ENCODE measurements at places on chromosomes 6 and 20.
A peak's percentile ranks its signal among the peaks of the same experiment; 100 is the strongest.

DNA sequence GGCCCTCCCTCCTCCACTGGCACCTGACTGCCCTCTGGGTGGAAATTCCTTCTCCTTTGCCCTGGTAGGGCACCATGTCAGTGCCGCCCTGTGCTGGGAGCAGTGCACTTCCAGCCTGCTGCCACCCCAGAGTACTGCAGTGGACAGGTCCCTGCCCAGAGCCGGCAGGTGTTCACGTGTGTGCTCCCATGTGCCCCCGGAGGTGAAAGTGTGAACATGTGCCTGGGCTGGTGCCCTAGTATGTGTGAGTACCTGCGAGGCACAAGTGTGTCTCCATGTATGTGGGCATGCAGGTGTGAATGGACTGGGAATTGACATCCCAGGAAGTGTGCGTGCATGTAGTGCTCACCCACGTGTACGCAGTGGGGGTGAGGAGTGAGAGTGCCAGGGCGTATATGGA lies 29.4 kb downstream of the SDCBP2 start:
- DNase-seq, result peak; percentile 60

DNA sequence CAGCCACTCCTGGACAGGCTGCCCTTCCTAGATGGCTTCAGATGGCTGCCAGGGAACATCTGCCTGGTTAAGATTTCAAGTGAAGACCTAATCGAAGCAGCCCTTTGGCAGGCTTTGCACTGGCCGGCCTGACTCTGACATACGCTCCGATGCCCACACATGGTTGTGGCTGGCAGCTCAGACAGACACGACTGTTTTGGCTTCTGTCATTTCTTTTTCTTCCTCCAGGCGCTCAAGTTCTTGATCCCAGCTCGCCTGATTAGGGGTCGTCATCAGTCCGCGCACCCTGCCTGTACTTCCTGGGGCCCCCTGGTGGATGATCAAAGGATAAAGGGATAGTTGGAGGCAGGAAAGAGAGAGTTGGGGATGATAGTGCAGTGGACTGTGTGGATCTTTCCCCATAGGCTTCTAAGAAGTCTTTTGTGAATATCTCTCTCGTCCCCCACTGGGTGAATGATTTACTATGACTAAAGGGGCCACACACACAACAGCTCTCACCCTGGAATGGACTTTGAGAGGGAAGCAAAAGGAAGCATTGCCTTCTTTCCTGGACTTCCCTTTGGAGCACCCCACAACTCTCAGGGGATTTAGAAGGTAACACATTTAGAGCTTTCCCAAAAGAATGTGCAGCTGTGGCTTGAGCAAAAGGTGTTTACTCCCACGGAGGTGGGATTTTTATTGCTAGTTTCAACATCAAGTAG lies 21.4 kb upstream of the TRAM2 start:
- DNase-seq, result peak; percentile 55

DNA sequence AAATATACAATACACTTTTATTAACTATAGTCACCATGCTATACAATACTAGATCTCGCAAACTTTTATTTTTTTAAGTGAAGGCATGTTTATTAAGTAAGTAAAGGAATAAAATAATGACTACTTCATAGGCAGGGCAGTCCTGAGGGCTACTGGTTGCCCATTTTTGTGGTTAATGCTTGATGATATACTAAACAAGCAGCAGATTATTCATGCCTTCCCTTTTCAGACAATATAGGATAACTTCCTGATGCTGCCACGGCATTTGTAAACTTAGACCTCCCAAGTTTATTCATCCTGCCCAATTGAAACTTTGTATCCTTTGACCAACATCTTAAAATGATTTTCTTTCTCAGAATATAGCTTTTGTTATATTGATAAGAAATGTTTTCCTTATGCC lies 24.7 kb upstream of the HIVEP1 start:
- DNase-seq, result no peak

DNA sequence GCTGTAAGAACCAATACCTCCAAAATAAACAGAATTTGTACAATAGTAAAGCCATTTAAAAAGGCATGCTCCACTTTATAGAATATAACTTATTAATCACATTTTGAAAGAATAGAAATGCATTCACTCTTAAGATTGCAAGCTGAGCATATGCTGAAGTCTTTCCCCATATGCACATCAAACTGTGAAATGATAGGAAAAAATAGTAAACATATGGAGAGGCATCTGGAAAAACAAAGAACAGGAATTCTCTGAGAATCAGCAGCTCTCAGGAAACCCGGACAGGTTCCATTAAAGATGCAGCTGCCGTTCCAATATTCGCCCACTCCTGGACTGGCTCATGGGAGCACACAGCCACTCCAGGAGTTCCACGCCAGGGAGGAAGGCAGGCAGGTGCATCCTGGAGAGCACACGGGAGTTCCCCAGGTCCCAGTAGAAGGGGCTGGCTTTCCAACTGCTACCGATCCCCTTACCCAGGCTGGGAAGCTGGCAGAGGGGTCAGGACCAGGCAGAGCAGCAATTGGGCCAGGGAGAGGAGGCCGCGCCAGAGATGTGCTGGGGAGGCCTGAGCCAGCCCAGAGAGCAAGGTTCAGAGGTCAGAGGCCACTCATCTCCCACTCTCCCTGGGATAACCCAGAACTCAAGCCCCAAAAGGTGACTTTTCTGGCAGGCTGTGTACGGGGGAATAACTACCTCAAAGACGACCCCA lies 111.1 kb downstream of the DLL1 start:
- DNase-seq, result no peak

GRCh38 chr6:13593103-13593502 lies 18.7 kb downstream of the SIRT5 start:
- no peak for DNase-seq

DNA sequence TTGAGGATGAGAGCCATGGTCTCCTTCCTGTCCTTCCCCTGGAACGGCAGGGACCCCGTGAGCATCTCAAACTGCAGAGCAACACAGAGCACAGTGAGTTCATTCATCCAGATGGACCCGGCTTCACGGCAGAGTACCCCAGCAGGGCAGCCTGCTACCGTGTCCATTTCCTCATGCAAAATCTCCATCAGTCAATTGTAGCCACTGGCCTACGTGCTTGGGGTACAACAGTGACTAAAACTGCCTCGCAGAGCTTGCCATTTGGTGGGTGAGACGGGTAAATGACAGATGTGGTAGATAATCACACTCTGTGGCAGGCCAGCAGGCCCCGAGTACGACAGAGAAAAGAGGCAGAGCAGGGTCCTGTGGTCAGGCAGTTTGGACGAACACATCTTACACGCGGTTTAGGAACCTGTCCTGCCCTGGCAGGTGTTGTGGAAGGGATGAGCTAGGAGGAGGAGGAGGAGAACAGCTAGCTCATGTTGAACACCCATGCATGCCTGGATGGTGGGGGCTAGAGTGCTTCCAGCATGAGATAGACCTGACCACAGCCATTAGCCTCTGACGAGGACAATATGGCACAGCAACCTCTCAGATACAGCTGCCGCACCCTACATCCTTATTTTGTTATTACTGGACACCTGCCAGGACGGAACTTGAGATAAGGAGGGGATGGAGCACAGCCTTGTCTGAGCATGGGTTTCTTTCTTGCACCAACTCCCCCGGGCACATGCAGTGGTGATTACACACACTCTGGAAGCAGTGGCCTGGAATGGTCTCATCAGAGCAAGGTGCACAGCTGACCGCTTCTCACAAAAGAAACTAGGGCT lies 95.6 kb downstream of the RAMACL start:
- no peak for DNase-seq

GRCh38 chr6:43883847-43884651 lies 114.0 kb downstream of the VEGFA start:
- no peak for DNase-seq

GRCh38 chr6:127950566-127951145 lies 49.8 kb upstream of the THEMIS start:
- DNase-seq, result no peak

DNA sequence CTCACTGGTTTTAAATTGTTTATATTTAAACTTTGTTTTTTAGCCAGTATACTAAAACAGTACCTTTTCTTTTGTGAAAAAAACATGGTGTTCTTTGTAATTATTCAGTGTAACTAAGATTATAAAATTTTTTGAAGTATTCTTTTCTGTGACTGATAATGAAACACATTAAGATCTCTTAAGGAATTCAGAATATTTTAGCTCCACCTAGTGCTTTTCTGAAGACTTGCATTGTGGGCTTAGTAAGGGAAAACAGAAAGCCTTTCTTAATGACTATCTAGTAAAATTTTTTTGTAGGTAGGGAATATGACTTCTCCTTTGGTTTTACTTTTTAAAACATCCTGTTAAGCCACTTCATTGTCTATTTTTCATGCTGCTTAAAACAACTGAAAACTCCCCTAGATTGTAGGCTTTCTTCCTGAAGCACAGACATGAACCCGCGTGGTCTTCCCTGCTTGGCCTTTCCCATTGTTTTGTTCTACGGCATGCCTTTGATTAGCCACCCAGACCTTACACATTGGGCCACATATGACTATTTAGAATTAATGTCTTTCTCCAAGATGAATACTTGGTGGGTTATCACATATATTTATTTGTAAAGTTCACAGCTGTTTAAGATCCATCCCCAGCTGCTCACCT lies 72.1 kb downstream of the AFDN start:
- DNase-seq, result no peak

GRCh38 chr6:84902354-84902928 lies 138.0 kb upstream of the TBX18 start:
- no peak for DNase-seq

DNA sequence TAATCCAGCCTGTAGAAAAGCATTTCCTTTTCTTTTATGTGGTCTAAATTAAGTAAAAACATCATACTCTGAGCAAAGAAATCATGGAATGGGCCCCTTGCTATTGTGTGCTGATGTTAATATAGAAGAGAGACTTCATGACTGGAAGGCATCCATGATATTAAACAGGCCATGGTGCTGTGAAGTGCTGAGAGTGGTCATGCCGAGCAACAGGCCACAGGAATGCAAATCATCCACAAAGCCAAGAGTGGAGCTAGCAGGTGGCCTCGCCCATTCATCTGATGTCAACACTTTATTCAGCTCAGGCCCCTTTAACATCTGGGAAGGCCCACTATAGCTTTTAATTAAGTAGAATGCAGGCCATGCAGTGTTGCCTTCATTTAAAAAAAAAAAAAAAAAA lies 115.2 kb upstream of the HMGCLL1 start:
- DNase-seq, result no peak

DNA sequence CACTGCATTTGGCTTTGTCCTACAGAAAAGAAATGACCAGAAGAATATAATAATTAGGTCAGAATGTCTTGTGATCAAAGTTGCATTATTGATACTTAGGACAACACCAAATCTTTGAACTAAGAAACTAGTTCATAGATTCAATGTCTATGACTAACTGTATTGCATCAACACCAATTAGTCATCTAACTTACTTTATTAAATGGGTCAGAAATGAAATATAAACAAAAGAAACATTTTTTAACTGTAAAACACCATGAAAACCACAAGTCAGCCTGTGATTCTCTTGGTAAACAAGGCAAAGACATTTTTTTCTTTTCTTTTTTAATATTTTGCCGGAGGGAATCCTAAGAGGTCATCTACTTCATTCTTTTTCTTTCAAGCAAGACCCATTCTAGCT lies 114.1 kb upstream of the HDDC2 start:
- no peak for DNase-seq

DNA sequence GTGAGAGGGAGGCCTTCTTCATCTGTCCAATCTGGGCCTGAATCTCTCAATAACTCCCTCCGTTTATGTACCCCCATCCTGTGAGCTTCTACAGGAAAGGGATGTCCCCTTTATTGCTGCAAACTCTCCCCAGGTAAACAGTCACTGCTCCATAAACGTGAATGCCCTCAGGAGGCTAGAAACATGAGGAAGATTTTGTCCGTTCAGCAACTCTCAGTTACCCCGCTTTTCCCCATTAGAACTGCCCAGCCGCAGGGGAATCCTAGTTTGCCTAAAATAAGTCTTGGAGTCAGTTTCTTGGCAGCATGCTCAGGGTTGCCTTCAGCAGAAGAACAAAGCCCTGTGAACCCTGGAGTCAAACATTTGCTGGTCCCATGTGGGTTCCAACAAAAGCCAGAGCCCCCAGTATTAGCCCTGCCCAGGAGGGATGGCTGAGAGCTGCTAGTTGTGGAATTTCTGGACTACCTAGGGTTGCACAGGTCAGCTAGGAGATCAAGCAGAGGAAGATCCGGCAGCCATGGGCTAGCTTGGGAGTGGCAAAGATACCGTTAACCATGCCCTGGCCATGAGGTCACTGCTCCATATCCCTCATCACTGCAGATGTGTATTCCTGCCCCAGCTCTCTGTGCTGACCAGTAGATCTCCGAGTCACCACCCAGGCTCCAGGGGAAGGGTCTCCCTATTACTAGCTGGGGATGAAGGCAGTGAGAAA lies 640 bp downstream of the LRRN4 start:
- DNase-seq, result no peak

DNA sequence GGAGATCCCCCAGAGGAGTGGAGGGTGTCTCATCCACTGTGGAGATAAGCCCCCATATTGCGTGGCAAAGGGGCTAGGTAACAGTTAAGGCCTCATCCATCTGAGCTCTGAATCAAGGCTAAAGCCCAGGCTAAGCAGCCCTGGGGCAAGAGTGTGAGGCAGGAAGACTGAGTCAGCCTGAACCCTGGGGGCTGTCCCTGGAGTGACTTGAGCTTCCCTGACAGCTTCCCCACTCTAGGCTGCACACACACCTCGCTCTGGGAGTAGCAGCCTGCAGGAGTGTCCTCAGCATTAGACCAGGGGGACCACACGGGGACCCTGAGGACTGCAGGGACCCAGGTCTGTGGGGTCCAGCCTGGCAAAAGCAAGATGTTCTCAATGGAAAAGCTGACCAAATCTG lies 27.9 kb downstream of the UBD start:
- peak; percentile 31 for DNase-seq

GRCh38 chr6:126767711-126768110 lies 350.8 kb upstream of the RSPO3 start:
- DNase-seq, result no peak

GRCh38 chr20:1263853-1264252 lies 2.2 kb upstream of the SNPH start:
- DNase-seq, result no peak

DNA sequence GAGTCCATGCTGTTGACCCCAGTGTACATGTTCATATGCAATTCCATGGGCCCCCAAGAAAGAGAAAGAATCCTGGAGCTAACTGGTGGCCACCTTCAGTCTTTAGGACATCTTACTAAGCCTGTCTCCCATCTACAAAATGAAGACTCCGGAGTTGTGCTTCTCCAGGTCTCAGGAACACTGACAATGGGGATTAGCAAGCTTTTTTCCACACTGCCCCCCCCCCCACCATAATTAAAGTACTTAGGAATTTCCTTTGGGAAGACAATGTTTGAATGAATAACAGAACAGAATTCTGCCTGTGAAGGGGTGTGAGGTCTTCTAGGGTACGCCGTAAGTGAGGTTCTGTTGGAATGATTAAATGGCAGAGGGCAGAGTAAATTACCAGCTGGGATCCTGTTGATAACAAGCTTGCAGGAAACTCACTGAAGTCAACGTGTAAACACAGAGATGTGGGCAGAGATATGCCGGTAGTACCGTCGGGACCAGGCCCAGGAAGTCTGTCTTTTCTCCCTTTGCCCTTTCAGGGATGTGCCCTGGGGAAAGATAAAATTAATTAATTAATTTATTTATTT lies 63.1 kb downstream of the ANKRD6 start:
- DNase-seq, result no peak
